ENCODE measurements at places on chromosomes 12 and 14.

DNA sequence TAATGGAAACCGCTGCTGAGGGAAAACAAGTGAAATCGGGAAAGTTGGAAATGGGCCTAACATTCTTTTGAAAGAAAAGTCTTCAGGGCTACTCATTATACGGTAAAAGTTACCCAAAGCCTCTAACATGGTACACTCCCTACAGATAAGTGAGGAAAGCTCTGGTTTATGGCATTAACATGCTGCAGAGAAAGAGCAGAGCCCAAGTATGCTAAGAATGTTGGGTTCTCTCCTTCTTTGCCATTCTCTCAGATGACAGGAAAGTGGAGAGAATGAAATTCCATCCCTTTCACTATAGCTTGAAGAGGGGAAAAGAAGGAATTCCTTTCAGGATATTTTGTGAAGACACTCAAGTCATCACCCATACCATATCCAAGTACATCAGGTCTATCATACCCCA lies 348.0 kb downstream of the SEC23A start:
- DNase-seq = no peak

- DNase-seq = peak; percentile 34
Observed at GRCh38 chr14:73462048-73462715, 3.8 kb upstream of the NUMB start.

GRCh38 chr14:50524060-50524459 lies 8.3 kb downstream of the MAP4K5 start:
- DNase-seq = no peak

DNA sequence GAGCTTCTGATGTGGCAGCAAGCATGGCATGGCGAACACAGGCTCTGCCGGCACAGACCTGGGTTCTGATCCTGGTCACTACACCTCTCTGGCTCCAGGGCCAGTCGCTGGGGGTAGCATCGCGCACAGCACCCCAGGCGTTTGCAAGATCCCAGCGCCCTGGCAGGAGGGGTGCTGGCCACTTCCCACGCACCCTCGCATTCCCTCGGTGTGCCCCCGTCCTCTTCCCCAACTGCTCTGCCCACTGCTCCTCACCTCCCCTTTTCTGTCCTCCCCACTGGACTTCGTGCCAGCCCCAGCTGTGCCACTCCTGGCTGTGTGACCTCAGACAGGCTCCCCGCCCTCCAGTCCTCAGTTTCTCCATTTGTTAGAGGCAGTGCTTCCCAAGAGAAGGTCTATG lies 2.8 kb downstream of the CDK2AP1 start:
- DNase-seq = no peak

DNA sequence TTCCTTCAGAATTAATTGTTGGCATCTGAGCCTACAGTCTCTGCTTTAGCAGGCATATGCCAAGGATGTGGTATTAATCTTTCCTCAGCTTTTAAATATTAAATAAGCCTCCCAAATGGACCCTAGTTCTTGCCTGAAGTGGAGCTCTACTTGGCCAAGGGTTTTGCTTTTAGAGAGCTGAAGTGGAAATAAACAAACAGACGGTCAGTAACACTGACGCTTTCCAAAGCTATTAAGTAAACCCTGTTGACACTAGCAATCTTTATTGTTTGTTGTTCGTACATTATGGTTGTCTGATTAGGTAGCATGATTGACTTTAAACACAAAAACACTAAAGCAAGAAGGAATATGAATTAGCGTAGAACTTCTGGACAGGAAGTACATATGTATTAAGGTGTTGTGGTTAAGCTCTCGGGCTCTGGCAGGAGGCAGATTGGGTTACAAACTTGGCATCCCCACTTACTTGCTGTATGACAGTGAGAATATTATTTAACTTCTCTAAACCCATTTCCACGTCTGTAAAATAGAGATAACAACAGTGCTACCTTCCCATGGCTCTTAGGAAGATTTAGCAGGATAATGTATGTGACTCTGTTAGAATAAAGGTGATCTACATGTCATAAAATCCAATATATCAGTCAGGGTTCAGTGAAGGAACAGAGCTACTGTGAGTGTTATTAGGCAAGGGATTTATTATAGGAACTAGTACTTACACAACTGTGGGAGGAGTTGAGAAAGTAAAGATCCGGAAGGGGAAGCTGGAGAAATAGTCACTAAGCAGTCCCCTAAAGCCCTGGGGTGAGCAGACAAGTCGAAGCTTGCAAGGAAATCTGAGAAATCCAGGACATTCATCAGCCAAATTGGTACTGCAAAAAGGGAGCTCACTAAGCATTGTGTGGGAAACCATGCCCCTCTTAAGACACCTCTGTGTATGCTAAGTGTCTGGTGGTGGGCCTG lies 92.2 kb upstream of the ATF7IP start:
- peak; percentile 38 for DNase-seq

DNA sequence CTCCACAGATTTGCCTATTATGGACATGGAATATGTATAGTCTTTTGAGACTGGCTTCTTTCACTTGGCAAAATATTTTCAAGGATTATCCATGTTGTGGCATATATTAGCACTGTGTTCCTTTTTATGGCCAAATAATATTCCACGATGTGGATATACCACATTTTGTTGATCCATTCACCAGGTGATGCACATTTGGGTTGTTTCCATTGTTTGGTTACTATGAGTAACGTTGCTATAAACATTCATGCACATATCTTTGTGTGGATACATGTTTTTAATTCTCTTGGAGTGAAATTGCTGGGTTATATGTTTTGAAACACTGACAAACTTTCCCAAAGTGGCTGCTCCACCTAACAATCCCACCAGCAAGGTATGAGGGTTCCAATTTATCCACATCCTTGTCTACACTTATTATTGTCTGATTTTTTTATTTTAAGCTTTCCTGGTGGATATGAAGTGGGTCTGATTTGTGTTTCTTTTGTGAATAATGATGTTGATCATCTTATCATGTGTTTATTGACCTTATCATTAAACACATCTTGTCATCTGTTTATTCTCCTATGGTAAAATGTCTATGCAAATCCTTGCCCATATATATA lies 116.2 kb upstream of the FRMD6 start:
- no peak for DNase-seq

- no peak for DNase-seq
Observed at GRCh38 chr14:57179273-57179672, 89.4 kb downstream of the EXOC5 start.

DNA sequence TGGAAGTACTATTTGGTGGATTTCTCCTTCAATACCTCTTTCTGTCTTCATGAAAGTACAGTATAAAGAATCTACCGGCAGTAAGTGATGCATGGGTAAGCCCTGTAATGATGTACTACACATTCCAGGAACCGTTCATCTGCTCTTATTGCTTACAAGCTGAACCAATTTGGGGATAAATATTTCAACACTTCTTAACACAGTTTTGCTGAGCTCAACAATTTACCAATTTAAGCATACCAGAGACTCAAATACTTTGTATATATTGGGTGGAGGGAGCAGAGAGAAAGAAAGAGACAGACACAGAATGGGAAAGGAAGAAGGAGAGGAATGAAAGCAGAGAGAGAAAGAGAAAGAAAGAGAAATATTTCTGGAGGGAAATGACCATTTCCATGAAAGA lies 821.1 kb upstream of the FLRT2 start:
- DNase-seq = no peak

Data from Daoy (cell line).